Urinary bladder (tissue), 4 donors: ENCODE measurements at places on chromosomes 12 and 14.

DNA sequence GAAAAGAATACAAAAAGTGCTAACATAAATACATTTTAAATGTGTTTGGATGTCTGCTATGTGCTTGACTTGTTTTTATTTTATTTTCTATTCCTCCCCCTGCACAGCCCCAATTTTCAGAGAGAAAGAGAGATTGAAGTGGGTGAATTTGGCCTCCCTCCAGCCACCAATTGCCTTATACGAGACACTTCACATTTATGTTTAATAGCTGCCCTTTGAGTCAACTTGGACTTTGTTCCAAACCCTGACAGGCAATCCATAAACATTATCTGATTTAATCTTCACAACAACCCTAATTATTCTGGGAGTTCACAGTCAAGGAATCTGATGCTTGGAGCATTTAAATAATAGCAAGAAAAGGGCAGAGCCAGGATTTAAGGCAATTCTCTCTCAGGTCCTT is 161.7 kb downstream of the SLC15A4 start:
- peak; percentile 70 for DNase-seq

- no peak for DNase-seq
Observed at GRCh38 chr14:33894339-33894738, 56.5 kb downstream of the EGLN3 start.

GRCh38 chr12:53427905-53428594 is 4.4 kb downstream of the AMHR2 start:
- no peak for DNase-seq

DNA sequence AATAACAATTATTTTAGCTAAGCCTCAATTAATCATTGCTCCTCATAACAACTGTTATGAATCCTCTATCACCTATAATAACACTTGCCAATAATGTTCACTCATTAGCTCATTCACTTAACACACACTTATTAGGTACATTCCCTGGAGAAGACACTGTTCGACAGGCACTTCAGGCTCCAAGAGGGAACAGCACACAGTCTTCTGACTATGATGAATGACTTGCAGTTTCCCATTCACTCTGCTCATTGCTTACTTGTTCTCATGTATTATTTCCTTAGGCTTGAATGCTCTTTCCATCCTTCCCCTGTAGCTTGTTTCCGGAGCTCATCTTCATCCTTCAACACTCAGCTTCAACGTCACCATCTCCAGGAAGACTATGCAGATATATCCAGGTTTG is 437.3 kb downstream of the TMEM132D start:
- DNase-seq, result no peak

- DNase-seq, result no peak
Observed at GRCh38 chr12:58481811-58482210, 438.5 kb downstream of the LRIG3 start.

DNA sequence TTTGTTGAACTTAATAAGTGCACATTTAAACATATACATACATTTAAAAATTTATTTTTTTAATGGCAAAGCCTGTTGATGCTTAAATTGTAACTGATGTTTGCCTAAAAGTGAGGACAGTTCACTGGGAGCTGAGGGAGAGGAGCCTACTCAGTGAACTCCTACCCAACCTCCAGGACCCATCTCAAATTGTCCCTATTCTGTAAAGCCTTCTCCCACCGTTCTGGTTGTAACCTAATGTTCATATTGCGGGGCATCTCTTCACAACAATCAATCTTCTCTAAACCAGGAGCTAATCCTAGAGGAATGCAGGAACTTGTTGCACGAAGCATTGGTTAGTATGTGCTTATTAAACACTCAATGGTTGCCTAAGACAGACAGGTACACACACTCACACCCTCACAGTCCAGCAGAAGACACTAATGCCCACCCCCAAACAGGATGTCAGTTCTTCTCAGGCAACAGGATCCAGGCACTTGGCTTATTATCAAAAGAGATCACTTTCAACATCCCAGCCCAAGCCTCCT is 1.8 kb downstream of the CLMN start:
- DNase-seq, result no peak

DNA sequence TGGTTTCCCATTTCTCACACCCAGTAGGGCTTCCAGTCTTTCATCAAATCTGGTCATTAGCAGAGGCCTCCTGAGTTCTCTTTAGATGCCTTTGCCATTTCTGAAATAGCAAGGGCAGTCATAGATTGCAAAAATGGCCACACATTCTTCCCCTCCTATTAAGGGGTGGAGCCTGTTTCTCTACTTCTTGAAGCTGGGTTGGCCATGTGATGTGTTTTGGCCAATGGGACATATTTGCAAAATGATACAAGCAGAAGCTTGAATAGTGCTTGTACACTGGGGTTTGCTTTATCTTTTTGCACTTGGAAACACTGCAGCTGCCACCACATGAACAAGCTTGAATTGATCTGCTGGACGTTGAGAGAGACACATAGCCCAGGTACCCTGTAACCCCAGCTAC is 109.3 kb downstream of the VRK1 start:
- no peak for DNase-seq

- no peak for DNase-seq
Observed at GRCh38 chr12:2387103-2387834, 334.5 kb downstream of the CACNA1C start.

GRCh38 chr12:8890313-8891085 is 23.8 kb upstream of the PHC1 start:
- DNase-seq, result peak; percentile 49

GRCh38 chr12:121444842-121445202 is 44.9 kb downstream of the RNF34 start:
- no peak for DNase-seq

- DNase-seq, result no peak
Observed at GRCh38 chr14:102927878-102928411, 5.5 kb downstream of the AMN start.

GRCh38 chr12:88036353-88036965 is 7.3 kb upstream of the C12orf50 start:
- DNase-seq, result no peak

GRCh38 chr12:95608252-95609033 is 57.2 kb upstream of the USP44 start:
- no peak for DNase-seq

DNA sequence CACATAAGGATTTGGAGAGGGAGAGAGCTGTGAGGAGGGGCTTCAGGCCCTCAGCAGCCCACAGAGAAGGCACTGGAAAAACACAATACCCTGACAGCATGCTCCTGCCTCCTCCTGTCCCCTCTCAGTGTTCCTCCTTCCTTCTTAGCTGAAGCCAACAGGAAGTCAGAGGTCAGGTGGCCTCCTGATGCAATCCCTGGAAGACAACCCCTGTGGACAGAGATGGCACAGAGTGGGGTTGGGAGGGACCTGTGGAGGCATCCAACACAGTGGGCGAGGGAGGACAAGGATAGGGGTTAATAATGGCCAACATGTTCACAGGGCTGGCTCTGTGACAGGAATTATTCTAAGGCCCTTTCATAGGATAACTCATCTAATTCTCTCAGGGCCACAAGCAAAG is 15.4 kb upstream of the IFI27L2 start:
- no peak for DNase-seq

DNA sequence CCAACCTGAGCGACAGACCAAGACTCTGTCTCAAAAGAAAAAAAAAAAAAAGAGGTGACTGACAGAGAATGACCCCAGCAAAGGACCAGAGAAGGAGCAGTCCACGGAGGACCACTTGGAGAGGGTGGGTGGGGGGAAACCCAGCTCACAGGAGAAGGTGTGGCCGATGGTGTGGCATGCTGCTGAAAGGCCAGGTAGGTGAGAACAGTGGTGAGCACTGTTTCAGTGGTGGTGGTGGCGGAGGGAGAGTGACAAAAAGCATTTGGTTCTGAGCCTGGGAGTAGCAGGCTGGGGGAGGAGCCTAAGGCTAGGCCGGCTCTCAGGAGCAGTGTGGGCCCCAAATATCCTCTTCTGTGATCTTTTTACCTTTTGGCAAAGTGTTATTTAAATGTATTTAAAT is 63.8 kb downstream of the IRF2BPL start:
- DNase-seq, result no peak

- no peak for DNase-seq
Observed at GRCh38 chr14:55794655-55795595, 214.9 kb downstream of the KTN1 start.

GRCh38 chr12:12562016-12562483 is 613 bp downstream of the DUSP16 start:
- DNase-seq, result no peak

- no peak for DNase-seq
Observed at GRCh38 chr12:22051114-22051698, 5.2 kb downstream of the CMAS start.
